ENCODE measurements at places on chromosomes 6 and 20.

- DNase-seq = no peak
These were observed 286.4 kb upstream of the IRAK1BP1 start for GRCh38 chr6:78580923-78581322.

- no peak for DNase-seq
These were observed 7.4 kb upstream of the AHCY start for GRCh38 chr20:34310481-34311117.

DNA sequence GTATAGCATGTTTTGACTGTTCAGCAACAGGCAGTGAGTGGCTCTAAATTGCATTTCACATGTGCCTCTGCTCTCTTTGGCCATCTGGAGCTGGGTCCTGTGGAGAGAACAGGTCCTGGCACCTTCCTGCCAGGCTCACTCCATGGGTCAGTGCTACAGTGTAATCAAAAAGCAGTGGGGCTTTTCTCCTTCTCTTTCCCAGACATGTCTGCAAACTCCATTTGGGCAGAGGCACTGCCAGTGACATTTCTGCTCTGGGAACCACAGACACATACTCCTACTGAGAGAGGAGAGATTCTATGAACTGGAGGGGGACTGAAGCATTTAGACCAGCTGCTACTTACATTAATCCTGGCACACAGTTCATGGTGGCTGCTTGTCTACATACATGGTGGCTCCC is 68.3 kb upstream of the TRAF3IP2 start:
- DNase-seq = no peak

- no peak for DNase-seq
These were observed 56.8 kb upstream of the HINT3 start for GRCh38 chr6:125899726-125900182.

GRCh38 chr20:59723108-59723500 is 118.8 kb downstream of the PHACTR3 start:
- no peak for DNase-seq

Measured in COR-L47 (cell line).